ENCODE measurements at places on chromosomes 12 and 14.

DNA sequence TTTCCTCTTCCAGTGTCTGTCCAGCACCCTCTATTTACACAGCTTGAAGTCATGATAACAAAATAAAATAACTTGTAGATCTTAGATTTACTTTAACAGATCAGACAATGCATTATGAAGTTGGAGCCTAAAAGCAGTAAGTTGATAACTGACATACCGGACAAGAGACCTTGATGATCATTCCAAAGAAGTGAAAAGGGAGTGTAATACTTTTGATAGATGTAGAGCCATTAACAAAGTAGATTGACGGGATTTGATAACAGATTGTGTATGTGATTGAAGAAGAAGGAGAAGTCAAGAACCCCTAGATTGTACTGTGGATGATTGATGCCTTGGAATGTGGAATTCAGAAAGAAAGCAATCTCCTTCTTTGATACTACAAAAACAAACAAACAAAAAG is 403.8 kb upstream of the MGAT4C start:
- DNase-seq: no peak

- no peak for DNase-seq
Observed at GRCh38 chr12:105644770-105645169, 314.3 kb downstream of the C12orf75 start.

DNA sequence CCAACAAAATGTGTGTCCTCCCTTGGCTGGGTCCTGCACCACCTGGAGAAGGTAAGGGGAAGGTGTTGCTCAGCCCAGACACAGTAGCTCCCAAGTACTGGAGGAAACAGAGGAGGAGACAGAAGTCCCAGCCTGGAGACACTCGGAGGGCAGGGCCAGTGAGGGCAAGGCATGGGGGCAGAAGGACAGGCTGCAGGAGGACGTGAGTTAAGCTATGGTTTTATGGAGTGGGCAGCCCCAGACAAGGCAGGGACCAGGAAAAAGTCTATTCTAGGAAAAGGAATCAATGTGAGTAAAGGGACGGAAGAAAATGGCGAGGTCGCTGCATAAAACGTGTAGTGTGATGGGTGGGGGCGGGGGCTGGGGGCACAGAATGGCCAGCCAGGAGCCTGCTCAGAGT is 210.1 kb upstream of the DIO3 start:
- DNase-seq: peak; percentile 28

- no peak for DNase-seq
Observed at GRCh38 chr14:69012256-69012953, 33.3 kb upstream of the ACTN1 start.

DNA sequence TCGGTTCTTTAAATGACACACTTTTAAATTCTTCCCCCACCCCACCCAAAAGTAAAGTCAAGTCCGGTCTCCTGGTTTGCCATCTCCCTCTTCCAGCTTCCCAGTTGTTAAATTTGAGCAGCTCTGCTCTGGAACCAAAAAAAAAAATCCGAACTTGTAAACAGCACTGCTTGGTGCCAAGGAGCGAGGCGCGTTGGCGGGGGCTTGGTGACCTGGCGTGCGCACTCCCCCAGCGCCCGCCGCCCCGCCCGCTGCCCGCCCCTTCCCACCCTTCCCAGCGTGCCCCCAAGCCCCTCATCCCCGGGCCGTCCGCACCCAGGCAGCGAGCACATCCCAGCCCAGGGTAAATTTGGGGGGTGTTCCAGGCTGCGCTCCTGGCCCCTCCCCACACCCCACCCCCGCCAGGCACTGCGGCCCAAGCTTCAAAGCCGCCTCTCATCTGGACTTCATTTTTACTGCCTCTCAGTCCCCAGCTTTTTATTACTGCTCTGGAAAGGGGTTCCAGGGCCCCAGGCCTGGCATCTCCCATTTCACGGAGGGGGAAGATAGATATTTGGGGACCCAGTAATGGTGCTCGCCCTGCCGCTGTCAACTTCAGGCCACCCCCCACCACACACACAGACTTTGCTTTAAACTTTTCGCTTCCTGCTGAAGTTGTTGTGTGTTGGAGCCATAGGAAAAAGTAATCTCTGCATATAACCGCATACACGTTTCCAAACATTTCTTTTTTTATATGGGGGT is 11.7 kb upstream of the ITGB7 start:
- DNase-seq: no peak

- DNase-seq: no peak
Observed at GRCh38 chr14:103400537-103400936, 15.3 kb downstream of the MARK3 start.

DNA sequence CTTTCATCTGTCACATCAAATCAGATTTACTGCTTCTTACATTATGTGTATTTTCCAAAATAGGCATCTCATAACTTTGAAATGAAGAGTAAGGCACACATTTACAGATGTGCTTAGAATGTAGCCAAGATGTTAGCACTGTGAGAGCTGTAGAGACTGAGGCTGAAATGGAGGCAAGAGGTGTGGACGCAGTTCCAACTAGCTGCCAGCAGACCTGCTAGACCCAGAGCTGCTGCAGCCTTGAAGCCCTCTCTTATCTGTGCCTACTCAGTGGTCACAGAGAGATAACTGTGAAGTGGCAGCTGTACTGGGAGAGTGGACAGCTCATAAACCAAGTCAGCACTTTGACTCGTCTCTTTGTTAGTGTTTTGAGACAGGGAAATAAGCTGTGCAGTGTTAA is 470.9 kb downstream of the CCER1 start:
- no peak for DNase-seq

DNA sequence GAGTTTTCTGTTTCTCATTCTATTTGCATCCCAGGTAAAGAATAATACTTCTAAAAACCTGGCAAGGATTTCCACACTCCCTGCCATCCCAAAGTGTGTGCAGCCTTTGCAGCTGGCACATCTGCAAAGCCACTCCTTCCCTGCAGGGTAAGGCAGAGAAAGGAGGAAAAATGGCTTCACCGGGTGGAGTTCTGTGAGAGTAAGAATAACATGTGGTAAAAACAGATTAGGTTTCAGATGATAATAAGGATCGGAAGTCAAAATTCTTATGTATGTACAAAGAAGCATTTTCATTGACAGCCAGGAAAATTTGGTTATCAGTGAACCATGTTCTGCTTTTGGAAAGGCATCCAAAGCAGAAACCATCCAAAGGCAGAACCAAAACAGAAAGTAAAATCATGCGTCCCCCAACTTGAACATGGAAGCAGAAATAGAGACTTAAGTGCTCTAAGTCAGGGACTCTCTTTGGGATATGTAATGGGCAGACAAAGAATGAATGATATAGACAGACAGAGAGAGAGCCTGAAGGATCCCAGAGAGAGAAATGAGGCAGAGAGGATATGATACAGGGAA is 192.6 kb upstream of the CCDC196 start:
- no peak for DNase-seq

GRCh38 chr12:108826101-108826806 is 31.1 kb downstream of the SSH1 start:
- peak; percentile 86 for DNase-seq

- no peak for DNase-seq
Observed at GRCh38 chr12:18556161-18556560, 181.7 kb downstream of the PLCZ1 start.

Data from right atrium auricular region (tissue), 2 donors.